Amniotic stem cell (primary cell): ENCODE measurements at places on chromosomes 2 and 18.

- DNase-seq = no peak
Observed at GRCh38 chr2:83054751-83055150, 1404.3 kb downstream of the SUCLG1 start.

DNA sequence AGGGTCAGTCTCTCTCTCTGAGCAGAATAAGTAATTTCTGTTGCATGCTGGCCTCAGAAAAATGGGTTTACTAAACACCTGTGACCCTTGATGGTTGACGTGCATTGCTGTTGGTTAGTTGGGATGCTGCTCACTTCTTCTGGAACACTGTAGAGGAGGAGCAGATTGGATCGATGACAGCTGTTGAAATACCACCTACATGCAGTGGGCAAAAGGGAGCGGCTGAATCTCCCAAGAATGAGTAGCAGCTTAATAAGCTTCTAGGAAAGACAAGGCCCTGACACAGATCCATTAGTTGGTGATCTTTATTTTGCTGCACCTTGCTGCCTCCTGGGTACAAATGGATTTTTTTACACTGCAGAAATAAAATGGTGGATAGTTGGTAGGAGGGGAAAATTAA, 43.2 kb downstream of the KDM3A start:
- no peak for DNase-seq

DNA sequence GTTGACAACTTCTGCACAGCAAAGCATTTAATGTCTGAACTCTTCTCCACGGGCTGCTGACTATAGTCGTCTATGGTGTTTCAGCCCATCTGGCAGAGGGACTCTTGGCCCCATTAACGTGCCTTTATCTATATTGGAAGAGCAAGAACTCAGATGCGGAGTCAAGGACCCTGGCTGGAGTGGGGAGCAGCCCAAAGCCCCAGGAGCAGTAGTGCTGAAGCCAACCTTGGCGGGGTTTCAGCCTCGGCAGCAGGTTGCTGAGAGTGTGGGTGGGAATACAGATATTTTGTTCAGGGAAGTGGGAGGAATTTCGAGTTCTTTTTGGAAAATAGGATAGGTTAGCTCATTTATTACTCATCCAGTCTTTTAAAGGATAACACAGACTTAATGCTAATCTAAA, 34.2 kb downstream of the TMEM17 start:
- no peak for DNase-seq

GRCh38 chr2:235674146-235674545, 180.3 kb downstream of the AGAP1 start:
- DNase-seq = no peak

DNA sequence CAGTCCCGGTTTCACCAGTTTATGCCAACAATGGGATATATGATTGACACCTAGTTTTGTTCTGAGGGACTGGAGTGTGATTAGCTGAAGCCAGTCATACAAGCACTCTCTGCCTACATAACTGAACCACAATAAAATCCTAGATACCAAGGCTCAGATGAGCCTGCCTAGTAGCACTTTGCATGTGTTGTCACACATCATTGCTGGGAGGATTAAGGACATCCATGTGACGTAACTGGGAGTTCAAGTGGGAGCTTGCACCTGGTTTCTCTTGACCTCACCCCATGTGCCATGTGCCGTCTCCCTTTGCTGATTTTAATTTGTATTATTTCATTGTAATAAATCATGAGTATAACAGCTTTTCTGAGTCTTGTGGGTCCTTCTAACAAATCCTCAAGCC, 90.3 kb downstream of the TMEM163 start:
- no peak for DNase-seq

DNA sequence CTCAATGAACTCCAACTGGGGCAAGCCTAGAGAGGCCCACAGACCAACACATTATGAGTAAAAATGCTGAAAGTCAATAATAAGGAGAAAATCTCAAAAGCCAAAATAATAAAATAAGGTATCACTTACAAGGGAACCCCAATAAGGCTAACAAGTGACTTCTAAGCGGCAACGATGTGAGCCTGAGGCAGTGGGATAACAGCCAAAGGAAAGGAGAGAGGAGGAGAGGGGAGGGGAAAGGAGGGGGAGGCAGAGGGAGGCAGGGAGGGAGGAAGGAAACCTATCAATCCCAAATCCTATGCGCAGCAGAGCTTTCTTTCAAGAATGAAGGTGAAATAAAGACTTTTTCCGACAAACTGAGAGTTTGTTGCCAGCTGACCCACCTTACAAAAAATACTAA, 6.0 kb upstream of the NFATC1 start:
- DNase-seq = no peak

DNA sequence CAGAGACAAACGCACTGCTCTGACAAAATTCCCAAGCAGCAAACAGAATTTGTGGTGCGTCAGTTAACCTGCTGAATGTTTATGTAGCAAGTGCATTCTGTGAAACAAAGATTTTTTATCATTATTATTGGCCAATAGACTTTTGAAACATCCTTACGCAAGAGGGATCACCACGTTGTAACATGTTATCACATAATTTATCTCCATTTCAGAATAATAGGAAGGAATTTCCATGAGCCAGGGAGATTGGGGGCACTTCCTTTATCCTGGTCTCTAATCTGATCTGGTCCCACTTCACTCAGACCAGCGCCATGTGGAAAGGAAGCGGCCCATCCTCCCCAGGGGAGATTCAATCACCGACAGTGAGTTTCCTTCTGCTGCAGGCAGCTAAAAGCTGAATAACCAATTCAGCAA, 166.1 kb downstream of the PID1 start:
- no peak for DNase-seq

- no peak for DNase-seq
Observed at GRCh38 chr2:157319795-157320194, 5.8 kb downstream of the ERMN start.

DNA sequence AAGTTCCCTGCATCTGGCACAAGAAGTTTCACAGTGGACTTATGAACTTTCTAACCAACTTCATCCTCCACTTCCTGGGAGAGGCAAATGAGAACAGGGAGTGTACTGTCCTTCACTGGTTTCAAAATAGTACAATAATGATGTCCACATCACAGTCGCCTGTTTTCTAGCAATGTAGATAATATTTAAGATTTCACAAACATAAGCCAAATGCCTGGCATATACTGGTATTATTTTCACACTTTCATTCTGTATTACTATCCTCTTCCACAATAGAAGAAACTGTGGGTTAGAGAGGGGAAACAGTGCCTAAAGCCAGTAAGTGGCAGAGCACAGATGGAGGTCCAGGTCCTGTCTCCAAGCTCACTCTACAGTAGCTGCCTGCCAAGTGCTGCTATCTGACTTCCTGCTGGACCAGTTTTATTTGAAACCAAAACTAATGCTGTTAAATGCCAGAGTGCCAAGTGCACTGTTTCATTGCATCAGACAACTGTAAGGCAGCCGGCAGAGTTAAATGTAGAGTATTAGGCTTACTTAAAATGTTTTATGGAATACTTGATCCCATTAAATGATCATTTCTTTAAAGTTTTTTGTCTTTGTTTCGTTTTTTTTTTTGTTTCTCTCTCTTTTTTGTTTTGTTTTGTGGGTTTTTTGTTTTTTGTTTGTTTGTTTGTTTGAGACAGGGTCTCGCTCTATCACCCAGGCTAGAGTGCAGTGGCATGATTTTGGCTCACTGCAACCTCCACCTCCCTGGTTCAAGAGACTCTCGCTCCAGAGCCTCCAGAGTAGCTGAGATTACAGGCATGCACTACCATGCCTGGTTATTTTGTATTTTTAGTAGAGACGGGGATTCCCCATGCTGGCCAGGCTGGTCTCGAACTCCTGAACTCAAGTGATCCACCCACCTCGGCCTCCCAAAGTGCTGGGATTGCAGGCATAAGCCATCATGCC, 15.1 kb downstream of the COBLL1 start:
- DNase-seq = no peak

GRCh38 chr18:58507880-58508279, 121.0 kb downstream of the ALPK2 start:
- no peak for DNase-seq
